ENCODE measurements at places on chromosomes 13 and 19.

DNA sequence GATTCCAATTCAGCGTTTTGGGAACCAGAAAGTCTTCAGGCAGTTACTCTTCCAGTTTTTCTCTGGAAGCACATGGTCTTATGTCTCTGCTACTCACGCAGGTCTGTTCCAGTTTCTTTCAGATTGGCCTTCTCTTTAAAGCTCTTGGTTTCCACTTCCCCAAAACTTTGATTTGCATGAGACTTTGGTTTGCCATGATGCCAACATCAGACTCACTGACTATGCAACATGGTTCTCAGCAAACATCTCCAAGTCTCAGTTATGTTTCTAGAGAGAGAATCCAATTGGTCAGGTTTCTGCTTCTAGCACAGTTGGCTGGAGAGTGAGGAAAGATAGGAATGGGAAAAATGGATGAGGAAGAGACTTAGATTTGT, 3.1 kb downstream of the AKAP11 start:
- DNase-seq: peak; percentile 91

DNA sequence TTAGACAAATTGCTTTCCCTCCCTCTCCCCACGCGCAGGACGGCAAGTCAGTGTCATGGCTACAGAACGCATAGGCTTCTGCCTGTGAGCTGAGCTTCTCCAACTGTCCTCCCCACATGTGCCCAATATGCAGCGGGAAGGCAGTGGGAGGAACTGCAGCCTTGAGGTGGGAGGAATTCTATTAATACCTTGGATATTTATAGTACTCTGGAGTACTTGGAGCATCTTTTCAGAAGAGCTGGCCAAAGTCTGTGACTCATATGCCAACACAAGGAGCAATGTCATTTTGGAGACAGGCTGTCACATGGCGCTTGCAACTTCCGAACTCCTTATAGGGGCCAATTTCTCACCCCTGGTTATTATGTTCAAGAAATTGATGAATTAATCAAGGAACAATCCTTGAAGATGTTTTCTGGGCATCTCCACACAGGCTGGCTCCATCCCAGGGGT, 245.0 kb upstream of the SERP2 start:
- DNase-seq: peak; percentile 27

GRCh38 chr19:5578097-5578846, 10.5 kb upstream of the TINCR start:
- peak; percentile 65 for DNase-seq

GRCh38 chr19:44303976-44304568, 753 bp downstream of the ZNF235 start:
- peak; percentile 3 for DNase-seq

DNA sequence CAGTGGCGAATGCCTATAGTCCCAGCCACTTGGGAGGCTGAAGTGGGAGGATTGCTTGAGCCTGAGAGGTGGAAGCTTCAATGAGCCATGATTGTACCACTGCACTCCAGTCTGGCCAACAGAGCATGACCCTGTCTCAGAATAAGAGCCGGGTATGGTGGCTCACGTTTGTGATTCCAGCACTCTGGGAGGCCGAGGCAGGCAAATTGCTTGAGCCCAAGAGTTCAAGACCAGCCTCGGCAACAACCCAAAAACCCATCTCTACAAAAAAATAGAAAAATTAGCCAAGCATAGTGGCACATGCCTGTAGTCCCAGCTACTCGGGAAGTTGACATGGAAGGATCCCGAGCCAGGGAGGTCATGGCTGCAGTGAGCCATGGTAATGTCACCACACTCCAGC, 5.3 kb upstream of the NECTIN2 start:
- no peak for DNase-seq

GRCh38 chr19:29086182-29086581, 126.8 kb downstream of the UQCRFS1 start:
- DNase-seq: no peak

DNA sequence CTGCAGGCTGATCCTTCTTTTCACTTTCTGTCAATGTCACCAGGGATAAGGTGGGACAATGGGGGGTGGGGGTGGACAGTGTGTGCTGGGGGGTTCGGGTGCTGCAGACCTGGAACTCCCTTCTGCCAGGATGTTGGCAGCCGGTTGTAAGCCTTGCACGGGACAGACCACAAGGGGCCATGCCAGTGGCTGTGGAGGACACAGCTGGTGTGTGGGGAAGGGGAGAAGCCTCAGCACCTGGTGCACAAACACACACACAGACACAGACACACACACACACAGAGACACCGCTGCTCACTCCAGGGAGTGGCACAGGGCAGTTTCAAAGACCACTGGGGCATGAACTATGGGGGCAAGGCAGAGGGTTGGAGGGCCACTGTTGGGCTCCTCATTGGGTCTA, 3.6 kb downstream of the F2RL3 start:
- DNase-seq: no peak

DNA sequence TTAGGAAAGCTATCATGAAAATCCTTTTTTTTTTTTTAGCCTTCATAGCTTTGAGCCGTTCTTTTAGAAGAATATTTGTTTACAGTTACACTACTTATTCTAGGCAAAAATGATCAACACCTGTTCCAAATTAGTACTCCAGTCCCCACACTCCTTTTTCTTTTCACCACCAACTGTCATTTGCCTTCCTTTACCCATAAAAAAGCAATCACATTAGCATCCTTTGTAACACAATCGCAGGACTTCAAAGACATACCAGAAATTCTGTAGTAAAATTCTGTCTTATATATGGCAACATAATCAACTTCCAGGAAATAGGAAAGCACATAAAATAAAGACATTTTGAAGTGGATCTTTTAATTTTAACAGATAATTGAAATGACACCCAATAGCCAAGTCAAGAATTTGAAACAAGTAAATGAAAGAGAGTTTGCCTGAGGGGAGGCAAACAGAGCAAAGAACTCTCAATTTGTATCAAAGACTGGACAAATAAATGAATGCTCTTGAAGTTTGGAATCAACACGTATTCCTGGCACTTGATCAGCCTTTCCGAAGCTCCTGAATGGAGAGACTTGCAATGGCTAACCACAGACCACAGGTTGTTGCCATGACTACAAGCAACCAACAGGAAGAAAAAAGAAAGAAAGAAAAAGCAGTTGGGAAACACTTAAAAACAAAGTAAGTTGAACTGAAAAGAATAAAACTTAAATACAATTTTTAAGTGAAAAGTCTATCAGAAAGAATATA, 206.8 kb downstream of the PCDH9 start:
- no peak for DNase-seq

All from suppressor macrophage treated with lipopolysaccharide for 4 hours (primary cell).